Dermis blood vessel endothelial cell (primary cell): ENCODE measurements at places on chromosomes 1 and 21.
A peak's percentile ranks its signal among the peaks of the same experiment; 100 is the strongest.

DNA sequence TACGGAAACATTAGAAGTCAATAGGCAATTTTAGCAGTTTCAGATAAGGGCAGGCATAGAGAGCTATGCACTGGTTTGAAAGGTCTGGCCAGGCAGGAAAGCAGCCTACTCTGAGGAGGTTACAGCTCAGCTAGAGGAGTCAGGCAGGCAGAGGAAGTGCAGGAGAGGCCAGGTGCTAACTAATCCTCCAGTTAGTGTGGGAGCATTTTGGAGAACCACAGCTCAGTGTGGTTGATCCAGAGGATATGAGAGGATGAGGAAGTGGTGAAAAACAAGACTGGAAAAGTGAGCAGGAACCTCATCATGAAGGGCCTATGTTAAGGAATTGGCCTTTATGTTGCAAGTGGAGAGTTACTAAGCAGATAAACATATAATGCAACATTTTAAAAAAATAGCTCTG lies 282.4 kb upstream of the SGIP1 start:
- no peak for DNase-seq

- DNase-seq: no peak
Observed at GRCh38 chr1:230240446-230241086, 173.5 kb downstream of the GALNT2 start.

DNA sequence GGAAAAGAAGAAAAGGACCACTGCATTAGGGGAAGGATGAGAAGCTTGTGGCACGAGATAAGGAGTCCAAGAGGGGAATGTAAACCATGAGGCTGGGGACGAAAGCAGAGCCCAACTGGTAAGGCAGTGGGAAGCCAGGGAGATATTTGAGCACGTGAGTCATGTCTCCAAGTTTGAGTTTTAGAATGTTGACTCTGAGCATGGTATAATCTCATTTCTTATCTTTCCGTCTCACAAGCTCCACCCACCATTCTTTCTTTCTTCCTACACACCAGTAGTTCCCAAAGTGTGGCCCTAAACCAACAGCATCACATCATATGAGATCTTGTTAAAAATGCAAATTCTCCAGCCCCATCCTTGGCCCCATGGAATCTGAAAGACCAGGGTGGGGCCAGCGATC lies 145.3 kb downstream of the PLPP3 start:
- DNase-seq: no peak

- peak; percentile 77 for DNase-seq
Observed at GRCh38 chr1:212621043-212621948, 12.7 kb downstream of the ATF3 start.

DNA sequence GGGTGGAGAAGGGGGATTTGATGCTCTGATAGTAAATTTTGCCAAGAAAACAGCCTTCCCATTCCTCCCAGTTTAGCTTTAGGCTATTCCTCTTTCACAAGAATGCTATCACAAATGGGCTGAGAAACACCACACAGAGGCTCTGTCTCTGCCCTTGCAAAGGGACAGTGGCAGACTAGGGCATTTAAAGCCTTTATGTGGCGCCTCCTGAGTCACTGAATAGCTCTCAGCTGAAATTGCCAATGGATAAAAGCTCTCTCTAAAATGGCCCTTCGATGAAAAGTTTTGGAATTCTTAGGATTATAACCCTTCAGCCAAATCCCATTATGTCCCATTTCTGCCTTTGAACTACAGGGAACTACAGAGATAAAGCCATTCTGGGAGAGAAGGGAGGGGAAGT lies 1000.4 kb downstream of the ADGRL2 start:
- DNase-seq: no peak

- DNase-seq: peak; percentile 3
Observed at GRCh38 chr21:38027901-38028498, 111.7 kb upstream of the KCNJ6 start.

- DNase-seq: peak; percentile 93
Observed at GRCh38 chr1:214446772-214447556, 104.4 kb downstream of the PTPN14 start.

DNA sequence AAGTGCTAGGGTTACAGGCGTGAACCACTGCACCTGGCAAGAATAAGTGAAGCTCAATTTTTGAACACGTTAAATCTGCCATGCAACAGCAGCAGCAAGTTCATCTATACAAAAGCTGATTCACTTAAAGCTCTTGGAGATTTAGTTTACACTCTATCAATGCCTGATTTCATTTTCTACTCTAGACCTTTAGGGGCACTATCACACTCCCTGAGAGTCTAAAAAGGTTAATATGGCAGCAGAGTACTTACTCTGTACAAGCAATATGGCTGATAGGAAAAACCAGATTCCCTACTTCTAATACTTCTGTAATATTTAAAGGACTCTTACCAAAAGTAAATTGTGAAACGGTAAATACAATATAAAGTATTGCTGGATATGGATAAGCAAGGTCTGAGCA lies 4.8 kb downstream of the RBM34 start:
- no peak for DNase-seq

GRCh38 chr1:10679496-10680220 lies 116.8 kb downstream of the CASZ1 start:
- peak; percentile 81 for DNase-seq
